Activated T-cell treated with anti-CD3 and anti-CD28 coated beads for 24 hours (primary cell): ENCODE measurements at places on chromosomes 5 and 9.

DNA sequence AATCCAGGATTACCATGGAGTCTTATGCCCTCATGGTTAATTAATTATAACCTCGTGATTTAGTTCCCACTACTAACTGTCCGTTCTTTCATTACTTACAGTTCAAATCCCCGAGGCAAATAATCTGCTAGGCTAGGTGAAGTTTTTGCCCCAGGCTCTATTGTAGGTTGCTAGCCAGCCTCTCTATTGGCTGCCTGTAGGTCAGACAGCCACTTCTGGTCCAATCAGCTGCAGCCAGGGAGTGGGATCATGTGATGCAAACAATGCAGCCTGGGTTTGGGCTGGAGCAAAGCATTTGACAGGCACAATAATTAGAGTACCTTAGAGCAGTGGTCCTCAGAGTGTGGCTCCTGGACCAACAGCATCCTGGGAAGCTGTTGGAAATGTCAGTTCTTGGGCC is 17.7 kb downstream of the TMEM252 start:
- no peak for DNase-seq

GRCh38 chr5:132046880-132047299 is 13.6 kb upstream of the IL3 start:
- DNase-seq, result no peak

GRCh38 chr5:36613771-36614656 is 7.6 kb downstream of the SLC1A3 start:
- no peak for DNase-seq

DNA sequence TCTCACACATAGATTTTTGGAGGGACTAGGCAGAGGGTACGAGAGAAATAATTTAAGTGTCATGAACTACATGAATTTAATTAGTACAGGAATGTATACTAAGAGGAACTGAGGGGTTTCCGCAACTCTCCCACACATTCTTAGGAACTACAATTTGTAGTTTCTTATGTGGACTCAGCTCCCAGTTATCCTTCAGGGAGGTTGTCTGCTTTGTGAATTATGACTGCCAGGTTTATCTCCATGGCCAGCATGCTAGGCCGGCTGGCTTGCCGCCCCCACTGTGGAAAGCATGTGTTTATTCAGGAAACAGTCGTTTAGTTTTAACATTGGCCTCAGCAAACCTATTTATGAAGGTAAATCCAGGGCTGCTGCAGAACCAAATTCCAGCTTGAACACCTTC is 415.0 kb downstream of the KCTD16 start:
- DNase-seq, result no peak

GRCh38 chr9:20838218-20838617 is 154.2 kb downstream of the FOCAD start:
- DNase-seq, result no peak

- DNase-seq, result no peak
Measured at GRCh38 chr5:81428446-81428845, 34.5 kb upstream of the ACOT12 start.

DNA sequence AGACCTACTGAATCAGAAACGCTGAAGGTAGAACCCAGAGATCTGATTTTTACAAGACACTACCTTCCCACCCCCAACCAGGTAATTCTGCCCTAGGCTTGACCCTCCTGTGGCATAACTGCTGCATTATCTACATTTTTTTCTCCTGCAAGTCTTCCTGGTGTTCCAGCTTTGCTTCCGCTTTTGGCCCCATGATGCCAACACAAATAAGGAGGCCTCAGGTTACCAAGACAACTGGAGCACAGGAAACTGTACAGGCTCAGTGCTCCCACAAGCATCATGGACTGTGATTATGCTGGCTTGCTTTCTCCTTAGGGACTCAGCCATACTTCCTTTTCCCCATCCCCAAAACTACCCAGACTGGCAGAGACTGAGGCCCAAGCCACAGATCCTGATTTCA is 6.6 kb upstream of the MSMP start:
- DNase-seq, result no peak

- DNase-seq, result no peak
Measured at GRCh38 chr5:132095424-132095972, 21.9 kb downstream of the CSF2 start.

- no peak for DNase-seq
Measured at GRCh38 chr5:102789469-102789868, 34.4 kb downstream of the PAM start.

GRCh38 chr9:38761339-38761738 is 41.4 kb upstream of the FAM240B start:
- DNase-seq, result no peak

- no peak for DNase-seq
Measured at GRCh38 chr9:79542735-79543620, 28.8 kb upstream of the TLE4 start.

GRCh38 chr9:119083673-119084072 is 285.6 kb downstream of the BRINP1 start:
- no peak for DNase-seq

- DNase-seq, result no peak
Measured at GRCh38 chr9:137658781-137659180, 40.0 kb downstream of the EHMT1 start.

- DNase-seq, result no peak
Measured at GRCh38 chr5:147464211-147464610, 45.7 kb downstream of the DPYSL3 start.

DNA sequence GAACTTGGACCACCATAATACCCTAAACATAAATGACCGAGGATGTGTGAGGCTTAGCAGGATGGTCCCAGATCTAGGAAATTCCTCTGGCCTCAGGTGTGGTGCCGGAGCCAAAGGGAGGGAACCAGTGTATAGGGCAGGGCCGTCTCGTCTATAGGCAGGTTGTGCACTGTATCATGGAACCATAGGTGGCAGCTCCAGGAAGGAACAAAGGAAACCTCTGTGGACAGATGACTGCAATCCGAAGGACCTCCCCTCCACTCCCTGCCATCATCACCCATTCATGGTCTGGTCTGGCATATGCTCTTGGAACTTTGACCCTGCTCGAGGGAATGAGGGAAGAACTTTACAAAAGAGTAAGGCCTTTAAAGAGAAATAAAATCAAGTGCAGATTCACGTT is 2.9 kb upstream of the MACIR start:
- no peak for DNase-seq

- DNase-seq, result no peak
Measured at GRCh38 chr5:172661526-172661925, 20.5 kb downstream of the NEURL1B start.

DNA sequence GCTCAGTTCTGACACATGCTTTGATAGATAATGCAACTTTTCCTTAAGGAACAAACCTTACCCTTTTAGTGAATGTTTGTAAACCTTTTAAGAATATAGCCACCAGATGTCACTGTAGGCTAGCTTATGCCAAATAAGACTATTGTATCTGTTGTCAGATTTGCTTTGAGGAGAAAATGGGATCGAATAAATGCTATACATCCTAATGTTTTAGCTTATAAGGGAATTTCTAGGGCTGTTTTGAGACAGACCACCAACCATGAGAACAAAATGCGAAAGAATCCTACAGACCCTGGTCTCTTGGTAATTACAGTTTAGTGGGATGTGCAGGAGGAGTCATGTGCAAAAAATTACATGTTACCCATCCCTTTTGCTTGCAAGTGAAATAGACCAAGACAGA is 127.6 kb upstream of the NMUR2 start:
- no peak for DNase-seq

DNA sequence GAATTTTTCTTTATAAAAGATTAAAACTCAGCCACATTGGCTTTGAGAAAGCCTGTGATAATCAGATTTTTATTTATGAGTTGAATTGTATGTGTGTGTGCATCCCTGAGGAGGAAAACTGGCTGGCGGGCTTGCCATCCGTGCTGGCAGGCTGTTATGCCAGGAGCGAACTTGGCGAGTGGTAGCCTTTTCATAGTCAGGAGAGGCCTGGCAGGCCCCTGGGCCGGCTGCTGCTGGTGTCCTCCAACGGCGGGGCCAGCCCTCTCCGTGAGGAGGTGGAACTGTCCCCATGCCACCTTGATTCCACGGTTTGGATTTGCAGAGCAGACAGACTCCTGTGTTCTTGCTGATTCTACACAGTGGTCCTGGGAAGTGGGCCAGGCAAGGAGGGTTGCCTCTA is 43.3 kb downstream of the ZNF618 start:
- DNase-seq, result no peak

DNA sequence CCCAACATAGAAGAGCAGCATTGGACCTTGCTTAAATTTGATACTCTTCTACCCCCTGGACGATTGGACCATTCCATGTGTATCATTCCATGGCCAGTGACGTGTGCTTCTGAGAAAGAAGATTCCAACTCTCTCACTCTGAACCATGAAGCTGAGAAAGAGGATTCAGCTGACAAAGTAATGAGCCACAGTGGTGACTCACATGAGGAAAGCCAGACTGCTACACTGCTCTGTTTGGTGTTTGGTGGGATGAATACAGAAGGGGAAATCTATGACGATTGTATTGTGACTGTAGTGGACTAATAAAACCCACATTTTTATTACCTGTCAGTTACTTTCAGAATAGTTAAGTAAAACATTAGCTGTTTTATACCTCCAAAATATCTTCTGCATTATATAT is 7.5 kb downstream of the HSPA5 start:
- DNase-seq, result no peak

DNA sequence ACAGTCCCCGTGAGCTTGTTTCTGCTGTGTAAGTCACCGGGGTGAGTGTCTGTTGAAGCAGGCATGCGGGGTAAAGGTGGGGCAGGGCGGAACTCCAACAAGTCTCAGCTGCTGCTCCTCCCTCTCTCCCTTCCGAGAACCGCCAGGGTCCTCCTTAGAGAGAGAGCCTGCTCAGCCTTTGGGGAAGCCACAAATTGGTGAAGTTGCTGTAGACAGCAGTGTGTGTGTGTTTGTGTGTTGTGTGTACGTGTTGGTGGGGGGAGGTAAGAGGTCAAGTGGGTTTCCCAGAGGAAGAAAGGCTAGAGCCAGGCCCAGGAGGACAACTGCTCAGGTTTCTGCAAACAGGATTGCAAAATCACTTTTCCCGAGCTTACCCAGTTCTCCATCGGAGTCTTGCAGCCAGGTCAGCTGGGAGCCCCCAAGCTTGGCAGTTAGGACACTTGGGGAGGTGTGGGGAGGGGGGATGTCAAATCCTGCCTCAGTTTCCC is 38.9 kb upstream of the DAB2IP start:
- no peak for DNase-seq

DNA sequence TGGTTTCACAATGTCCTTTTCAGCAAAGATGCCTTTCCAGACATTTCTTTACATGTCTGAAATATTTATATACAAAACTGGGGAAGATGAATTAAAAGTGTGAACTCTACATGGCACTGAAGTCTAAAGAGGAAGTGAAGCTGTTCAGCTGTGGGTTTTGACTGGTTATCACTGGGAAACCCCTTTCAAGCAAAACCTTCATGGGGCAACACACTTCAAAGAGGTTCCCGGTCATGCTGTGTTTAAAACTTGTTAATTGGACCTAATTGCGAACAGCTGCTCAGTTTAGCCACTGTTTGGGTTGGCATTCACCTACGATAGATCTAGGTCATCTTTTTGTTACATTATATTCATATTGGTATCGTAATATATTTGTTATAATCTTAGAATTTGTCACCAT is 20.0 kb upstream of the GDNF start:
- DNase-seq, result no peak

- DNase-seq, result no peak
Measured at GRCh38 chr5:93831449-93831848, 90.0 kb upstream of the POU5F2 start.

- no peak for DNase-seq
Measured at GRCh38 chr5:149895416-149896345, 48.9 kb downstream of the PDE6A start.

GRCh38 chr9:14343261-14344031 is 29.5 kb upstream of the NFIB start:
- no peak for DNase-seq

DNA sequence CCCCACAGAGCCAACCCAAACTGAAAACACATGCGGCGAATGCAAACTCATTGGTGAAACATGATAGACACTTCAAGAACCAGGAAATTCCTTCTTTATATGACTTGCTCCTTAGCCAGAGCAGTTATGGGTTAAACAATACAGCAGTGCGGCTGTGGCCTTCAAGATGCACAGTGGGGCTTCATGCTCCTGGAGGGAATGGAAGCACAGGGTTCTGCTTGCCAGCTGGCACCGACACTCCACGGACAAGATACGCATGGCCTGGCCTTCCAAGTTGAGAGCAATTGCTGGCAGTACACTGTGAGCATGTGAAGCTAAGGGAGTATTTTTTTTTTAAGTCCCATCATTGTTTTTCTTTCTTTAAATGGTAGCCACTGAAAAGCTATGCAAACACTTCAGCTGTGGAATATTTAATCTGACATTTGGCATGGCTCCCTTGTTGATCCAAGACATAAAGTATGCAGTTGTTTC is 451.6 kb upstream of the CD180 start:
- DNase-seq, result no peak

GRCh38 chr5:134141331-134142050 is 27.0 kb downstream of the TCF7 start:
- DNase-seq, result no peak

GRCh38 chr9:132456241-132456640 is 46.2 kb downstream of the CFAP77 start:
- no peak for DNase-seq

- no peak for DNase-seq
Measured at GRCh38 chr5:16931334-16932110, 4.6 kb downstream of the MYO10 start.

DNA sequence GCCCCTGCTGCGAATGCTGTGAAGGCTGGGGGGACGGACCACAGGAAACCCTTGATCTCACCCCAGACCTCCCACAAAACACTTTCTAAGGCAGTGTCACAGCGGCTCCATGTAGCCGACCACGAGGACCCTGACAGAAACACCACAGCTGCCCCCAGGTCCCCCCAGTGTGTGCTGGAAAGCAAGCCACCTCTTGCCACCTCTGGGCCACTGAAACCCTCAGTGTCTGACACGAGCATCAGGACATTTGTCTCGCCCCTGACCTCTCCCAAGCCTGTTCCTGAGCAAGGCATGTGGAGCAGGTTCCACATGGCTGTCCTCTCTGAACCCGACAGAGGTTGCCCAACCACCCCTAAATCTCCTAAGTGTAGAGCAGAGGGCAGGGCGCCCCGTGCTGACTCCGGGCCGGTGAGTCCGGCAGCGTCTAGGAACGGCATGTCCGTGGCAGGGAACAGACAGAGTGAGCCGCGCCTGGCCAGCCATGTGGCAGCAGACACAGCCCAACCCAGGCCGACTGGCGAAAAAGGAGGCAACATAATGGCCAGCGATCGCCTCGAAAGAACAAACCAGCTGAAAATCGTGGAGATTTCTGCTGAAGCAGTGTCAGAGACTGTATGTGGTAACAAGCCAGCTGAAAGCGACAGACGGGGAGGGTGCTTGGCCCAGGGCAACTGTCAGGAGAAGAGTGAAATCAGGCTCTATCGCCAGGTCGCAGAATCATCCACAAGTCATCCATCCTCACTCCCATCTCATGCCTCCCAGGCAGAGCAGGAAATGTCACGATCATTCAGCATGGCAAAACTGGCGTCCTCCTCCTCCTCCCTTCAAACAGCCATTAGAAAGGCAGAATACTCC is 84.7 kb downstream of the GOLPH3 start:
- DNase-seq, result no peak

DNA sequence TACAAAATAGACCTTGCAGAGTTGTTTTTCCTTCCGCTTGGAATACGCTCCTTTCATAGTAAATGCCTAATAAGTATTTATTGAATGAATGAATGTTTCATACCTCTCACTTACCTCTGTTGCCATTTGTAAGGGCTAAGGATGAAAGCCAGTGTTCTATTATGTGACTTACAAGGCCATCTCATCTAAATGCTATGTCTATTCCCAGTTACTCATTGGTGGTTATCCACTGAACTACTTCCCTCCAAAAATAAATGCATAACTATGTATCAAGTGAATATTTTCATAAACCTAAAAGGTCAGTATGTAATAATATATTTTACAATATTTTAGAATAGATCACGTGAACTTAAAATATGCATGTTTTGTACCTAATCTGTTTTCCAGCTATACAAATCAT is 670.5 kb upstream of the RGMB start:
- no peak for DNase-seq
